ENCODE measurements at places on chromosomes 11 and 22.

- no peak for DNase-seq
Measured at GRCh38 chr11:87295237-87295636, 257.5 kb downstream of the TMEM135 start.

- no peak for DNase-seq
Measured at GRCh38 chr22:46583571-46583970, 36.6 kb upstream of the GRAMD4 start.

GRCh38 chr11:119491753-119492510, 69.0 kb upstream of the THY1 start:
- no peak for DNase-seq

GRCh38 chr22:45802054-45802453, 130.4 kb downstream of the ATXN10 start:
- DNase-seq, result no peak

DNA sequence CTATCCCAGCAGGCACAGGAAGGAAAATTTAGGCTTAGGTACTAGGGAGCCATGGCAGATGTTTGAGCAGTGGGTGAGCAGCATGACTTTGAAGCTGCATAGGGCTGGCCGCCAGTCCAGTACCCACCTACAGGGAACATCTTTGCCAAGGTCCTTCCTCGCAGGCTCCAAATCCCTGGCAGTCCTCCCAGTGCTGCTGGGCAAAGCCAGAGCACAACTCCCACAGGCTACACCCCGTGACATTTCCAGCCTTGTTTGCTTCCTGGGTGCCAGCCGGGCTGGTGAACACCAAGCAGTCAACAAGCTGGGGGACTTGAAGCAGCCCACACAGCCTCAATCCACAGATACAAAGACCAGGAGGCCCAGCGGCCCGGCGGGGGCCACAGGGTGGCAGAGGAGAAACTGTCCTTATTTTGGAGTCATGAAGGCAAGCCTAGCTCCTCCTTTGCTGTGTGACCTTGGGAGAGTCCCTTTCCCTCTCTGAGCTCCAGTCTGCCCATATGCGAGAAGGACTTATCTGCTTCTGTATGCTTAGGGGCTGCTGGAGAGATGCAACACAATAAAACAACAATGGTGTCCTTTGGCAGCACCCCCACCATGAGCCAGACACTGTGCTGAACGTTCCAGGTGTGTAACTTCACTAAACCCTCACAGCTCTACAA, 28.0 kb downstream of the TPST2 start:
- no peak for DNase-seq

DNA sequence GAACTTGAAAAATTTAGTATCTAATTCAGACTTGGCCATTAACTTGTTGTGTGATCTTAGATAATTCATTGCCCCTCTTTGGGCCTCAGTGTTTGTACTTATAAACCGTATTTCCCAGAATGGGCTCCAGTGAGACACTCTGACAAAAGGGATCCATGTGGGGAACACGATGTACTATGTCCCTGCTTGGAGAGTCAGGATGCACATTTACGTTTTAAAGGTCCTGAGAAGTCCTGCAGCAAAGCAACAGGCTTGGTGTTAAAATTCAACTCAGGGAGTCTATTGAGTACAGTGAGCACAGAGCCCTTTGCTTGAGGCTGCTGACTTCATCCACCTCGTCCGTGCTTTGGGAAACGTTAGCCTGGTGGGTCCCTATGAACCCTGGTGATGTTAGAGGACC, 9.0 kb downstream of the WNT11 start:
- no peak for DNase-seq

- no peak for DNase-seq
Measured at GRCh38 chr11:39174196-39174595, 2285.3 kb downstream of the LRRC4C start.

DNA sequence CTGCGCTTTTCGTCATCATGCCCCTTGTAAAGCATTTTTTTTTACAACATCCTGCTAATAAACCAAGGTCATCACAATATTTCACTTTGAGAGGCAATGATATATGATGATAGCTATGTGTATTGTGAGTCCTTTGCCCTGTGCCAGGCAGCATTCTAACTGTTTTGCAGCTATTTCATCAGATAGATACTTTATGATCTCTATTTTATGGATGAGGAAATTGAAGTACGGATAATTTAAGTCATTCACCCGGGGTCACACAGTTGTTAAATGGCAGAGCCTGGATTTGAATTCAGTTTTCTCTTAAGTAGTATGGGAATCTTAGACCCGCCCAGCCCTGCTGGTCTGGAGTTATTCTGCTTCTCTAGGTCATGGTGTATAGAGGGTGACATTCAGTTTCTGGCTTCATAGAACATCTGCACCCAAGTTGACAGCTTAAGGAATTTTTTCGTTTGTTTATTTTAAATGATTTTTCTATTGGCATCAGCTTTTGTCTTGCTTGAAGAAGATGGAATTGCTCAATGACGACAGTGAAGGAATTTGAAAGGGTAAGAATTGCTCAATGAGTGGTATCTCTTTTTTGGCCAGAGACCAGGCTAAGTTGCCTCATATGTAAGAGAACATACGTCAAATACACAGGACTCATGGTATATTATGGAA, 926 bp downstream of the PRR5L start:
- DNase-seq, result no peak

GRCh38 chr11:26286472-26287066, 45.4 kb upstream of the ANO3 start:
- no peak for DNase-seq

DNA sequence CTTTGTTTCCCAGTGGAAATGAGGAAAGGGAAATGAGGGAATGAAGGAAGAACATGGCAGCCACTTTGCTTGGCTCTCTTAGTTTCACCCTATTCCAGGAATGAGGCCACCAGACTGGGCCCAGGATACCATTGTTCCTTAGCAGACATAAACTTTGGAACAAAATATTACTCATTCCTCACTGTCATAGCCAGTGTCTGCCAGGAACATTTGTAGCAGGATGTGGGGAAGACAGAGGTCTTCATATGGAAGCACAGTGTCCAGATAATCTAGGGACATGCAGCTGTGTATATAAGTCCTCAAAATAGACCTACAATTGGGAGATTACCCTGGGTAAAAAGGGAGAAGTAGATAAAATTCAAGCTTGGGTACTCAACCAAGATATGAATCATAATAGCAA, 15.2 kb upstream of the FUT4 start:
- DNase-seq, result no peak

- no peak for DNase-seq
Measured at GRCh38 chr22:28019360-28019759, 100.3 kb upstream of the PITPNB start.

DNA sequence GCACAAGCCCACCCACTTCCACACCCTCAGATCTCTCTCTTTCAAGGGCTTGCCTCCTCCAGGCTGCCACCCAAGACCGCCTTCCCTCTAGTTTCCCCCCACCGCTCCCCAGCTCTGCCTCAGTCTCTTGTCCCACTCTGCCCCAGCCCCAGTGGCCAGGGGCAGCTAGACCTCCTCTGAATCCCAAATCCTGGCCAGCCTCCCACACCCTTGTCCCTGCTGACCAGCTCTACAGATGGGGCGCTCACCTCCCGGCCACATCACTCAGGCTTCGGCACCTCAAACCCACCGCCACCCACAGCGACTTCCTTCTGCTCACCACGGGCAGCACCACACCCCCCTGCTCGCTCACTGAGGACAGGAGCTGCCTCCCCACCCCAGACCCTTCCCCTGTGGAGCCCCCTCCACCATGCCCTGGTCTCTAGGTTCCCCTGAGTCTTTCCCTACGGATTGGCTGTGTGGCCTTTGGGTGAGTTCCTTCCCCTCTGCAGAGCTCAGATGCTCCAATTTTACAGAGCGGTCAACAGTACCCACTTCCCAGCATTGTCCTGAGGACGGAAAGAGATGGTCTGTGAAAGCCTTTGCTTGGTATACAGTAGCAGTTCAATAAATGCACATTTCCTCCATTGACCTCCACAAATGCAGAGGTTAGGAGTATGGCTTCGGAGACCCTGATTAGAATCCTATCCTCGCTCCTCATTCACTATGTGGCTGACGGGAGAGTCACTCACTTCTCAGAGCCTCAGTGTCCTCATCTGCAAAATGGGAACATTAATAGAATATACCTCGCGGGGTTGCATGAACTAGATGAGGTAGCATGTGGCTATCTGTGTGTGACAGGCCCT, 11.5 kb upstream of the SPI1 start:
- DNase-seq, result no peak

DNA sequence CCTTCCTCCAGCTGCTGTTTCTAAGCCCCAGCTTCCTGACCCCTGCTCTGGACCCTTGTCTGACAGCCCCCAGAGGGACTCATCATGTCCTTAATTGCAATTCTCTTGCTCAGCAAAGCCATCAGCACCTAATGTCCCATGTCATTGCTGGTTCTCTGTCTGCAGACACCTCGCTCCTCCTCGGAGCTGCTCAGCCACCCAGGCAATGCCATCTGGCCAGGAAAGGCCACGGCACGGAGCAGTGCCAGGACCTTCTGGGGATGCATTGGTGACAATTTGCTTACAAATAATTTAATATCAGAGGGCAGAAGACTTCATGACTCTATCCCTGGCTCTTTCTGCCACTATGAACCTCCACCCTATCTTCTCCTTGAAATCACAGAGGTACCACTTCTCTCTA, 107.0 kb upstream of the THY1 start:
- DNase-seq, result no peak

- DNase-seq, result no peak
Measured at GRCh38 chr11:79536155-79536917, 95.5 kb upstream of the TENM4 start.

GRCh38 chr11:95586661-95587060, 202.9 kb downstream of the FAM76B start:
- DNase-seq, result no peak

GRCh38 chr11:45894555-45895247, 9.2 kb downstream of the MAPK8IP1 start:
- no peak for DNase-seq

GRCh38 chr22:17990942-17991341, 33.4 kb downstream of the MICAL3 start:
- DNase-seq, result no peak

- peak; percentile 59 for DNase-seq
Measured at GRCh38 chr22:46774253-46774979, 12.0 kb downstream of the TBC1D22A start.

GRCh38 chr22:35467681-35468434, 67.9 kb downstream of the MCM5 start:
- DNase-seq, result no peak

- no peak for DNase-seq
Measured at GRCh38 chr22:17047656-17048055, 37.1 kb upstream of the IL17RA start.

DNA sequence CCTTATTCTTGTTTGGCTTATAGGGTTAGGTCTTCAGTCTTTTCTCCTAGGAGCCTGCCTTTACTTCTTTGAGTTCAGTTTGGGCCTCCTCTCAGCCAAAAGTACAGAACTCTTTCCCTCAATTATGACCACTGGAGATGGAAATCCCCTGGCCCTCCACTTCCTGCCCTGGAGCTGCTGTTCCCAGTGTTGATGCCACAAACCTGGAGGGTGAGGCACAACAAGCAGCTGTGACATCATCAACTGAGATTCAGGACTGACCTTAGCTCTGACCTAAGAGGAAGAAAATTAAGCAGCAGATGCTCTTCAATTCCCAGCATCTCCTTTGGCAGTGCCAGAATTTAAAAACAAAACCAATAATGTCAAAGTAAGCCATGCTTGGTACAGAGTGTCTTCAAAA, 3.0 kb downstream of the ABTB2 start:
- DNase-seq, result no peak

DNA sequence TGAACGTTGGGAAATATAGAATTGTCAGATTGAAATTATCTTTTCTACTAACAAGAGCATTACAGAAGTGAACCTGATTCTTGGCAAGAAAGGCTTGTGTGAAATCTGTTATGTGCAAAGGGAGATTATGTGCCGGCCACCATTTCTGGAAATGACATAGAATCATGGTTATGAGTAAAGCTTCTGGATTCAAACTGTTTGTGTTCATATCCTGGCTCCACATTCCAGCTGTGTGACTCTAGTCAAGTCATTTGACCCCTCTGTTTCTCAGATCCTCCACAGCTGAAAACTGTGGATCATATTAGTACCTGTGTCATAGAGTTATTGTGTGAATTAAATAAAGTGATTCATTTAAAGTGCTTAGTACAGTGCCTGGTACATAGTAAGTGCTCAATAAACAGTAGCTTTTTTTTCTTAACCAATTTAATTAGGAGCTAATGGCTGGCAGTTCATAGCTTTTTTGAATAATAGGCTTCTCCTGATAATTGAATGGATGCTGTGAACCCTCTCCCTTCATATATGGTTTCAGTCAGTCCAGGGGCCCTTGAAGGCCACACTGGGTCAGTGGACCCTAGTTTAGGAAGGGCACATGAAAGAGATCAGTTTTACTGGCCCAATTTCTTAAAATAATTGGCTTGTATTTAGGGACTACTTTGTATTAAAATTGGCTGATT, 34.6 kb downstream of the EHF start:
- no peak for DNase-seq

- DNase-seq, result no peak
Measured at GRCh38 chr11:69380451-69380901, 86.5 kb downstream of the MYEOV start.

DNA sequence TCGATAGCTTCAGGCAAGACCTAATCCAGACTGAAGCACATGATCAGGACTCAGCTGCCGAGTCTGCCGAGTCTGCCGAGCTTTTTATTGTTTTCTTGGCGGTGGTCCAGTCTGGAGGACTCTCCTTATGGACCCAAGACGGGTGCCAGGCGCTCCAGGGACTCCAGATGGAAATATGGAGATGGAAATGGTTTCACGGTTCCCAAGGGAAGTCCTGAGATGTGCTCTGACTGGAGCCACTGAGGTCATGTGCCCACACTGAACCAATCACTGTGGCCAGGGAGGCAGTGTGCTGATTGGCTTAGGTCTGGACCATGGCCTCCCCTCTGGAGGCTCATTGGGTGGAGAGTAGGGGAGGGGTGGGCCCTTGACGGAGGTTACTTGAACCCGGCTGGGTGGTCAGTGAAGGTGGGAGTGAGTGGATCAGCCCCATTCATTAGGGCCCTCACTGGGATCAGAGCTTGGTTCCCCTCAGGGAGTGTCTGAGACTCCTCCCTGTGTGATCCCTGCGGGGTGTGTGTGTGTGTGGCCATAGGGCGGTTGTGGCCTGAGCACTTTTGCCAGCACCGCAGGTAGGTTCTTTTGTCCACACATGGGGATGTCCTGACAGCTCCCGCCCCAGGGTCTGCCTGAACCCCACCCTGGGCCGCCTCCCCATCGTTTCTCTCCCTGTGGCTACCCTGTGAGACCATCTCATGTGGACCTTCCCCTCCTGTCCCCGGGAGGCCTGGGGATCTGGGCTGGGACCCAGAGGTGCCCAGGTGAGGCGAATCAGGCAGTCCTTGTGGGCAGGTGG, 14.0 kb downstream of the RPS6KA4 start:
- DNase-seq, result no peak

- no peak for DNase-seq
Measured at GRCh38 chr11:65559951-65560537, 1.9 kb upstream of the LTBP3 start.

Measured in activated CD4-positive, alpha-beta T cell treated with anti-CD3 and anti-CD28 coated beads, Interleukin-2, amount 50 U/mL, for 48 hours (primary cell).